Psoas muscle (tissue), 8 donors: ENCODE measurements at places on chromosomes 6 and 20. TPM values are rescaled to one million over a fixed set of nuclear protein-coding genes. Genes with fewer than 3 reads are reported as not detected.

DNA sequence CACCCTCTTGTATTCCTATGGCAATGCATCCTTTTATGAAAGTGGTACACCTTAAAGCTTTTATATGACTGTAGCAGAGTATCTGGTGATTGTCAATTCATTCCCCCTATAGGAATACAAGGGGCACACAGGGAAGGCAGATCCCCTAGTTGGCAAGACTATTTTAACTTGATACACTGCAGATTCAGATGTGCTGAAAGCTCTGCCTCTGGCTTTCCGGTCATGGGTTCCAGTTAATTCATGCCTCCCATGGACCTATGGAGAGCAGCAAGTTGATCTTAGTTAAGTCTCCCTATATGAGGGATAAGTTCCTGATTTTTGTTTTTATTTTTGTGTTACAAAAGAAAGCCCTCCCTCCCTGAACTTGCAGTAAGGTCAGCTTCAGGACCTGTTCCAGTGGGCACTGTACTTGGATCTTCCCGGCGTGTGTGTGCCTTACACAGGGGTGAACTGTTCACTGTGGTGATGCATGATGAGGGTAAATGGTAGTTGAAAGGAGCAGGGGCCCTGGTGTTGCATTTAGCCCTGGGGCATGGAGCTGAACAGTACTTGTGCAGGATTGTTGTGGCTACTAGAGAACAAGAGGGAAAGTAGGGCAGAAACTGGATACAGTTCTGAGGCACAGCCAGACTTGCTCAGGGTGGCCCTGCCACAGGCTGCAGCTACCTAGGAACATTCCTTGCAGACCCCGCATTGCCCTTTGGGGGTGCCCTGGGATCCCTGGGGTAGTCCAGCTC, 292.1 kb downstream of the ESR1 start:
- no peak for DNase-seq

The DTD1 gene
- polyA plus RNA-seq, result 18.2 TPM

DNA sequence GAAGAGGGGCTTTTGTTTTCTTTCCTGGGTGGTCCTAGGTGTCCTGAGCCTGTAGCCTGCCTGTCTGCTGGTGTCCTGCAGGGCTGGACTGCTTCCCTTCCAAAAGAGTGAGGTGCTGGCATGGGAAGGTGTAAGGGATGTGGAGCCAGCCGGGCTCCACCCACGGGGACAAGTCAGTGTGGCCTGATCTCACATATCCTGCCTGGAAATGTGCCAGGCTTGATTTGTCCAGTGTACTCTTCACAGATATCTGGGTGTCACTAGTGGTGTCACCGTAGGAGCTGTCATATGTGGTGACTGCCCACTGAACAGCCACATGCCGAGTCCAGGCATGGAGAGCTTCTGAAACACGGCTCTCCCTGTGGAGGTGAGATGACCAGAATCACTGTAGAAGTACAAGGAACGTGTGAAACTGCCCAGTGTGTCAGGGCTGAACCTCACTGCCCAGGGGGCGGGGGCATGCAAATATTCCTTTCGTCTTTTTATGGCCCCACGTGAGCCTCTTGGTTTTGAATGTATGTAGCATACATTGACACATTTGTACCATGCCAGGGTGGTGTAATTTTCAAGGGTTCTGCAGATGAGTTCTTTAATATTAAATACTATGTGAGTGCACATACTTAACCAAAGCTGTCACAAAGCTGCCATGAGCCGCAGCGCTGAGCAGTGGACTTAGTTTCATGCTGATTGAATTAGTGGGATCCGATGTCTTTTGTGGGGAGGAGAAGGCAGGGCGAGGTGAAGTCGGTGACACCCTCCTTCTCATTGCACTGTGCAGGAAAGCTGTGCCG, 55.8 kb downstream of the CDH4 start:
- DNase-seq, result no peak

GRCh38 chr6:138657065-138657425, 116.5 kb upstream of the CCDC28A start:
- no peak for DNase-seq

The CYP39A1 gene
- 0.34 TPM for polyA plus RNA-seq

GRCh38 chr20:19995220-19995863, 21.8 kb upstream of the NAA20 start:
- DNase-seq, result no peak

DNA sequence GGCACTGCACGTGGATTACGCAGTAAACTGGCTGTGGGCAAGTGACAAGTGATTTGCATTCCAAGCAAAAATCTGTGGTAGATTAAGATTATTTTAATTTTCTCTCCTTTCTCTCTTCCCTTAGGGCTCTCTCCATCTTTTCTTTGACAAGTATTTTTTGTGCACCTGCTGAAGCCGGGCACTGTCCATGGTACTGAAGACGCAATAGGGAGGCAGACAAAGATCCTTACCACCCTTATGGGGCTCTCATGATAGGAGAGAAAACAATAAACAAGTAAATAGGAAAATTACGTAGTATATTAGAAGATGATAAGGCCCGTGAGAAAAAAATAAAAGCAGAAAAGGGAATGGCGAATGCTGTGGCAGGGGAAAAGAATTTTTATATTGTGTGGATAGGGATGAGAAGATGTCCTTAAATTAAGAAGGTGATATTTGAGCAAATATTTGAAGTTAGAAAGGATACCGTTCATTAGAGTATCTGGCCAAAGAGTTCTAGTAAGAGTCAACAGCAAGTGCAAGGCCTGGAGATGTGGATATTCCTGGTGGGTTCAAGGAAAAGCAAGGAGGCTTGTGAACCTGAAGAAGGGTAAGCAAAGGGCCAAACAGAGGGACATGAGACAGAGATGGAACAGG, 146.0 kb downstream of the LAMP5 start:
- no peak for DNase-seq

DNA sequence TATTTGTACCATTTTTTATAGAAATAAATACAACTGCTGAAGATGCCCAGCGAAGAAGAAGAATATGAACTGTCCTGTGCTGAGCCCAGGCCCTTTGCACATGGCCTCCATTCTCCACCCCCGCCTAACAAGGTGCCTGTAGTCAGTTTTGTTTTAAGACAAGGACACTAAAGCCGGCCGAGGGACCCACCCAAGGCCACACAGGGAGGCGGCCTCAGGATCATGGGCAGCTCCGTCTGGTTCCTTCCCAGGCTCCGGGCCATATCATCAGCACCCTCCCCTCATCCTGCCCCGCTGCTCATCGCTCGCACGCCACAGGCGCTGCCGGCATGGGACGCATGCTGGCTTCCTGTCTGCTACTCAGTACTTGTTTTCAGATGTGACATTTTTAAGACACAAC, 21.3 kb downstream of the PSMG4 start:
- no peak for DNase-seq

The TENT5A gene
- polyA plus RNA-seq, result 0.94 TPM

GRCh38 chr6:53815381-53816119, 20.7 kb downstream of the LRRC1 start:
- no peak for DNase-seq

DNA sequence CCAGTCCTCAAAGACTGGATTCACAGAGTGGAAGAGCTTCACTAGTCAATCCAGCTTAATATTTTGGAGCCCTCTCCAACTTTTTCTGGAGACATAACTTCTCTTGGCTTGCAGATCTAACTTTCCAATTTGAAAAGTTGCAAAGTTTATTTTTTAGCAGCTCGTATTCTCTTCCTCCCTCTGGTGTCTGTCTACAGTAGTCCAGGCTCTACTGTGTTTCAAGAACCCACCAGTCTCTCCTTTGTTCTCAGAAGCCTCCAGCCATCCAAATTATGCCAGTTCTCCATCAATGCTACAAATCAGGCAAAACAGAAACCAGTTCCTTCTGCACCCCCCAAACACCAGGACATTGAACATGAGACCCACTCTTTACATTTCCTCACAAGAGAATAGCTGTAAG, 376.1 kb upstream of the OPRM1 start:
- no peak for DNase-seq

The SYNGAP1 gene
- polyA plus RNA-seq, result 2.2 TPM

DNA sequence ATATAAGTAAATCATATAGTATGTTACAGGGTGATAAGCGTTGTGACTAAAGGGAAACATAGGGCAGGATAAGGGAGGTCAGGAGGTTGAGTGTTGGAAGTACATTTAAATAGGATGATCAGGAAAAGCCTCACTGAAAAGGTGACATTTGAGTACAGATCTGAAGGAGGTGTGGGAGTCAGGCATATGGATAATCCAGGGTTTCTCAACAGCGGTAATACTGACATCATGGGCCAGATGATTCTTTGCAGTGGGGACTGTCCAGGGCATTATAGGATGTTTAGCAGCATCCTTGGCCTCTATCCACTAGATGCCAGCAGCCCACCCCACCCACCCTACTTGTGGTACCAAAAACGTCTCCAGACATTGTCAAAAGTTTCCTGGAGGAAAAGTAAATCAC, 292.6 kb upstream of the PREP start:
- DNase-seq, result no peak

GRCh38 chr6:169200893-169201514, 52.6 kb downstream of the THBS2 start:
- no peak for DNase-seq

DNA sequence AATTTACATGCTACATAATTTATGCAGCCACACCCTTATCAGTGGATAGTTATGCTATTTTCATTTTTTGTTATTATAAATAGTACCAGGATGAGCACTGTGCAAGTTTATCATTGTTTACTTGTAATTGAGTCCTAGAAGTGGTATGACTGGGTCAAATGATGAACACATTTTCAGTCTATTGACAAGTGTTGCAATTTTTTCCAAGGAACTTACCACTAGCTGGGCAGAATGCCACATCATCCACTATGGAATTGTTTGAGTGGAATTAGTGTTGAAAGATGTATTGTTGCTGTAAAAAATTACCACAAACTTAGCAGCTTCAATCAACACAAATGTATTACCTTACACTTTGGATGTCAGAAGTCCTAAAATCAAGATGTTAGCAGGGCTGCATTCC, 38.1 kb upstream of the OPN5 start:
- DNase-seq, result no peak
